ENCODE measurements at places on chromosomes 13 and 19.
A peak's percentile ranks its signal among the peaks of the same experiment; 100 is the strongest.

DNA sequence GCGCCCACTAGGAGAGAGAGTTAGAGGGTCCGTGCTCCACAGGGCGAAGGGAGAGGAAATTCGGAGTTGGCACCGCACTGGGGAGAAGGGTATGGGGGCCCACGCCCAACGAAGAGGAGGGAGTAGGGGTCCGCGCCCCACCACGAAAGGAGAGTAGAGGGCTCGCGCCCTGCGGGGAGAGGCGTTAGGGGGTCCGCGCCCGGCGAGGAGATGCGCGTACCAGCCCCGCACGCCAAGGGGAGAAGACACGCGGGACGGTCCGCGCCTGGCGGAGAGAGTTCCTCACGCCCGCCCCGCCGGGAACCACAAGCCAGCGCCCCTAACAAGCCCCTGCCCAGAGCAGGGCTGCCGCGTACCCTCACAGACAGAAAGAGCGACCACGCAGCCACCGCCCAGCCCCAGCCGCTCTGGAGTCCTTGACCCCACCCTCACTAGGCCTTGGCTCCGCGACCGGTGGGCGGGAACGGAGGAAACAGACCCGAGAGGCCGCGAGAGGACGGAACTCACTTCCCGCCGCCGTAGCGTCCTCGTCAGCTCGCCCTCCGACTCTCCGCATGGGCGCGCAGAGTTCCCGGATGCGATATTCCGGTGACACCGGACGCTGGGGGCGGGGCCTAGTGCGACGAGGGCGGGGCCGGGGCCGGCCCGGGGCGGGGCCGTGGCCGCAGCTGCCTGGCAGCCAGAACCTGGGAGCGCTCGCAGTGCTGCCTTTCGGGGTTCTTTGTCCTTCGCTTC is 20.0 kb upstream of the ZSCAN18 start:
- DNase-seq = no peak

DNA sequence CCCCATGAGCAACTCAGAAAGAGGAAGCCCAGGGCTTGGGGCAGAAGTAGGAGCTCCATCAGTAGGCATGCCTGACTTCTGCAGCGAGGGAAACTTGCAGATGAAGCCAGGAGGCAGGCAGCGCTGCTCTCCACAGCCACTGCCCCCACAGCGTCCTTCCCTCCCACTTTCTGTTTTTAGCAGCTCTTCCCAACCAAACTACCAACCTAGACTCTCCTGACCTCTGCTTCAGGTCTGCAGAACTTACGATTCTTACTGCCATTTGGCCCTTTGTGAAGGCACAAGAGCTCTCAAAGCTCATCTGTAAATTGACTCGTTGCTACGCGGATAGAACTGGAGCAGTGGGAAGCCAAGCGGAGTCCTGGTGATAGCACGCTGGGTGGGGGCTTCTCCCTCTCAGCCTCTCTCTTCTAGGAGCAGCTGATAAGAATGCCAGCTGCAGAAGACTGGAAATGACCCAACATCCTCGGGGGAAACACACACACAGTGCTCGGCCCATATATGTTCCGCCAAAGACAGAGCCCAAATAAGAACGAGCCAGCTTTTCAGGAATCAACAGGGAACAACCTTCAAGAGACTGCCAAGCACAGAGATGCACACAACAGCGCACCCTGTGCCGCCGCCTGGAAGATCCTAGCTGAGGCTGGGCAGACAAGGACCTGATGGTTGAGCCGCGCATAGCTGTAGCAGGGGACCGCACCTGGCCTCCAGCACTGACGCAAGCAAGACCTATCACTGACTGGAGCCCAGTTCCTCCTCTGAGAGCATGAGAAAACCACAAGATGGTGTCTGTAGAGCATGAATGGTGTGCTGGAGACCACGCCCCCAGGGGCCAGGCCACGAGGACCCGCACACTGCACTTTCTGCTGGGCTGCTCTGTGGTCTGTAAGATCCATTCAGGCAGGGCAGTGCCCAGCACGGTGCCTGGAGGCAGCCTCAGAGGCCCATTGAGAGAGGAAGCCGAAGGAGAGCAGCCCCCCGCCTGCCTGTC is 15.9 kb upstream of the SLC35E1 start:
- DNase-seq = peak; percentile 86

- DNase-seq = no peak
These were observed 514 bp upstream of the ARGLU1 start for GRCh38 chr13:106568299-106569003.

DNA sequence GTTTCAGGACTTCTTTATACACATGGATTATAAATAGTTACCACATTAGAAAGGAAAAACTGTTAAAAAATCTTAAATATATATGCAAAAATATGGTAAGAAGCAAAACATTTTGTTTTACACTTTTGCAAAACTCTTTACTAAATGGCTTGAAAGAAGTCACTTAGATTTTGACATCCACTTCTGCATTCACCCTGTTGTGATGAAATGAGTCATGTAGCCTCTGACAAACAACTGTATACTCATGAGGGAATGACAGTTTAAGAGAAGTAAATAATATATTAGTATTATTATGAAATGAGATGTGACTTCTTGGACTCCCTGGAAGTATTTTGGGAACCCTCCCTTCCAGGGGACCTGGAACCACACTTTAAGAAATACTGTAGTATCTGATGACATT is 275.6 kb downstream of the DACH1 start:
- no peak for DNase-seq

GRCh38 chr19:28118235-28118634 is 1094.7 kb downstream of the UQCRFS1 start:
- DNase-seq = no peak

GRCh38 chr13:35698911-35699576 is 222.6 kb upstream of the MAB21L1 start:
- DNase-seq = no peak
